ENCODE measurements at places on chromosomes 6 and 20.

- DNase-seq, result peak; percentile 91
These were observed 16.2 kb upstream of the RSPO3 start for GRCh38 chr6:127102299-127102698.

- peak; percentile 93 for DNase-seq
These were observed at the start of gene PROCR for GRCh38 chr20:35171753-35172433. PROCR (plus strand) TSS chr20:35172072; CDS start chr20:35172155, 83 bp downstream.

DNA sequence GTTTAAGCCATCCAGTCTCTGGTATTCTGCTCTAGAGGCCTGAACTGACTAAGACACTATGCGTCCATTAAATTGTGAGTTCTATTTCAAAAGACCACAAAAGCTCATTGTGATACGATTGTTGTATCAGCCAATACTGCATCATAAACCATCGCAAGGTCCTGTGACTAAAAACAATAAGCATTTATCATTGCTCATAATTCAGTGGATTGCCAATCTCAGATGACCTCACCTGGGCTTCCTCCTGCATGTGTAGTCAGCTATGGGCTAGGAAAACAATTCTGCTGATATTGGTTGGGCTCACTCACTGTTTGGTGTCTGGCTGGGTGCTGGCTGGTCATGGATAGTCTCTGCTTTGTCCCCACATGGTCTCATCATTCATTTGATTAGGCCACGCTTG is 592.7 kb upstream of the BTBD3 start:
- no peak for DNase-seq

DNA sequence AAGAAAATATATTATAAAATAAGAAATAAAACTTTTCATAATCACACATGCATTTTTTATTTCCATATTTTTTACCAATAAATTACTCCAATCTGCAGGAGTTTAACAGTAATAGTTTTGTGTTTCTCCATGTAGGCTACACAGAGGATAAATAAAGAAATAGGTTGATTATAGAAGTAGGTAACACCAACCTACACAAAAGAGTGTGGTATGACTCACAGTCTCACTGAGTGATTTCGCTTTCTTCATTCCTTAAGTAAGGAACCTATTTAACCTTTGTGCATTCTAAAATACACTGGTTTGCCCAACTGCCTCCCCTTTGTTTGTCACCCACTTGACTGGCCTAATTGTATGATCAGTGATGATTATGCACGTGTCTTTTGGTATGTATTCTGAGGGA is 244.2 kb upstream of the RIMS1 start:
- DNase-seq, result no peak

GRCh38 chr6:167850782-167851181 is 24.1 kb downstream of the AFDN start:
- no peak for DNase-seq

DNA sequence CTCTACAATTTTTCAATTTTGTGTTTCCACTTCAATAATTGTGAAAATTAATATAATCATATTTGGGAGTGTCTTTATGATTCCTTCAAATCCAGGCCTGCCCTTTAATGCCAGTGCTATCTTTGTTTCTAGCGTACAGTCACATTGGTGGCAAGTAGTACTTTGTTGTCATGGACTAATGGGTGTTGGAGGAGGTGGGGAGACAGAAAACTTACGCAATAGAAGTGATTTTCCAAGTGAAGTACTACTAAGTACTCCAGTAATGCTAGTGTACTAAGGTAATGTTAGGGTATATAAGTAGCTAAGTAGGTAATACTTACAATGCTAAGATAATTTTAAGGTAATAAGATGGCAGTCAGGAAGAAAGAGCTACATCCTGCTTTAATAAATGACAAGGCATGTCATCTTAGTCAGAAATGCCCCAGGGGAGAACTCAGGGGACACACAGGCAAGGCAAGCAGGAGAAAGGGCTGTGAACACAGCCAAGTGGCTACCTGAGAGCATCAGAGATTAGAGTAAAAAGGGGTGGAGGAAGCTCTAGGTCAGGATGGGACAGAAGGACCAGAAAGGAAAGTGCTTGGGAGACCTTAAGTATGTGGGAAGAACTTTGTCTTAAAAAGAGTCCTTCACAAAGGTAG is 217.2 kb upstream of the PRDM1 start:
- no peak for DNase-seq

Measured in fibroblast of the aortic adventitia (primary cell).